ENCODE measurements at places on chromosomes 4 and X.

- DNase-seq, result no peak
Measured at GRCh38 chr4:109890076-109890475, 22.6 kb upstream of the EGF start.

DNA sequence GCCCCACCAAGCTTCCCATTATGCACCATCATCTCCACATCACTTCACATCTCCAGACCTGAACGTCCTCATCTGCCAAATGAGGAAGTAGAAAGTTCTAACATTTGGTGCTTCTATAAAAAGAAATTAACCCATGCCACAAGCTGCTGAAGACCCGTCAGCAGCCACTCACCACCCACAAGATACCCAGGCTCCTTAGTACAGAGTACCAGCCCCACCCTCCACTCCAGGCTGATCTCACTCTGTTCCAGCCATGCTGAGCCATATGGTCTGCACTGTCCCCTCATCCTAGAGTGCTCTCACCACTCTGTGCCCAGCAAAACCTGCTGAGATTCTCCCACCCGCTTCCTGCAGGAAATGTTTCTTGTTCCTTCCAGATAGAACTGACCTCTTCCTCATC lies 240.8 kb upstream of the PPARGC1A start:
- DNase-seq, result no peak

- no peak for DNase-seq
Measured at GRCh38 chrX:331151-331824, 12.7 kb upstream of the GTPBP6 start.

- no peak for DNase-seq
Measured at GRCh38 chr4:81431971-81432370, 39.7 kb downstream of the RASGEF1B start.

DNA sequence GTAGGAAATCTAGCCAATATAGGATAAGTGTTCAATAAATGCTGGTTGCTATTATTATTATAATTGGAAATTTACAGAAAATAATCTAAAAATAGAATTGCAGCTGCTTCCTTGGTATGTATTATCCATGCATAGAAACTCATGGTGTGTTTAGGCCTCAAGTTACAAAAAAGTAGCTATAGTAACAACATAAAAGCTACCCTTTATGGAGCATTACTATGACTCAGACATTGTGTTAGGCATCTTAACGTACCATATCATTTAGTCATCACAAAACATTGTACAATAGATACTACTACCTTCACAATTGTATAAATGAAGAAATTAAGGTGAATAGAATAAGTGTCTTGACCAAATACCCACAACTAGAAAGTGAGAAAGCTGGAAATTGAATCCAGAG lies 126.9 kb upstream of the NRK start:
- DNase-seq, result no peak

DNA sequence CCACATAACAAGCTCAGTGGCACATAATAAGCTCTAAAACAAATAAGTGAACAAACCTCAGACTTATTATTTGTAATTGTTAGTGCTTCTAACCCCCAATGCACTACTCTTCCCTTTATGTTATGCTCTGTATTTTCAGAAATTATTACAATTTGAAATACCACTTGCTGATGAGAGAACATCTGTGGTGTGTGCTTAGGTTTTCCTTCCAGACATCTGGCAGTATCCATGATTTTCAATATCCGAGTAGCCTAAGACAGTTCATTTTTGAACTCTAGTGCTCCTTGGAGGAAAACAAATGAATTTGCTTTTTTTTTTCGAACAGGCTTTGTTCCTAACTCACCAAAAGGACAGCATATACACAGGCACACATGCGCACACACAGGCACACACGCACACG lies 278.7 kb upstream of the CLNK start:
- DNase-seq, result no peak

- no peak for DNase-seq
Measured at GRCh38 chr4:105715692-105716278, 7.2 kb downstream of the GSTCD start.

DNA sequence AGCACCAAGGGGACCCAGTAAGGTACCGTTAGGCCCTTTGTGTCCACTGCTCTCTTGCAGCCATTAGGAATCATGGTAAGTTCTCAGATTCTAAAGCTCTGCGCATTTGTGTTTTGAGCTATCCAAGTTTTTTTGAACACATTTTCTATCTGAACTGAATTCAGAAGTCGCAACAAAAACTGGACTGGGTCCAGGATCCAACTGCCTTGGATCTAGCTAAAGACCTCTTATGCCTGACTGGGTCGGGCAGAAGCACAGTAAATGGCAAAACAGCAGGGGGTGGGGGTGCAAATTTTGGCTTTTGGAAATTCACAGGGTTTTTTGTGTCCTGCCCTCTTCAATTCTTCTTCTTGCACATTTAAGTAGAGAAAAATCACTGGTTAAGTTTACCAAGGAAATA lies 30.0 kb downstream of the RCHY1 start:
- DNase-seq, result no peak

GRCh38 chr4:148800336-148800885 lies 358.2 kb upstream of the NR3C2 start:
- no peak for DNase-seq
